ENCODE measurements at places on chromosomes 1 and 21.

DNA sequence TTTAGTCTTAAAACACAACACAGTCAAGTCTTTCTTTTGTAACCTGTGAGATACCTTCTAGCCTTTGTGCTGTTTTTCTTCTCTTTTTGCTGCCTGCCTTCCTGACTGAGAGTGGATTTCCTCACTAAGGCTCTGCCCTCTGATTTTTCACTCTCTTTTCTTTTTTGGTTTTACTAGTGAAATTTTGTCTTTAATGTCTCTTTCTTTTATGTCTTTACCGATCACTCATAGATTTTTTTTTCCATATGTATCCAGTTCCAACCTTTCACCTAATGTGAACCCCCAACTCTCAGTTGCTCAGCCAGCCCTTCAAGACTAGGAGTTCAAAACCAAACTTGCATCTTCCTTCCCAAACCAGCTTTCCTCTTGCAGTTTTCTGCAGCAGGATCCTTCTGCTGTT lies 6.5 kb downstream of the LGALS8 start:
- no peak for DNase-seq

DNA sequence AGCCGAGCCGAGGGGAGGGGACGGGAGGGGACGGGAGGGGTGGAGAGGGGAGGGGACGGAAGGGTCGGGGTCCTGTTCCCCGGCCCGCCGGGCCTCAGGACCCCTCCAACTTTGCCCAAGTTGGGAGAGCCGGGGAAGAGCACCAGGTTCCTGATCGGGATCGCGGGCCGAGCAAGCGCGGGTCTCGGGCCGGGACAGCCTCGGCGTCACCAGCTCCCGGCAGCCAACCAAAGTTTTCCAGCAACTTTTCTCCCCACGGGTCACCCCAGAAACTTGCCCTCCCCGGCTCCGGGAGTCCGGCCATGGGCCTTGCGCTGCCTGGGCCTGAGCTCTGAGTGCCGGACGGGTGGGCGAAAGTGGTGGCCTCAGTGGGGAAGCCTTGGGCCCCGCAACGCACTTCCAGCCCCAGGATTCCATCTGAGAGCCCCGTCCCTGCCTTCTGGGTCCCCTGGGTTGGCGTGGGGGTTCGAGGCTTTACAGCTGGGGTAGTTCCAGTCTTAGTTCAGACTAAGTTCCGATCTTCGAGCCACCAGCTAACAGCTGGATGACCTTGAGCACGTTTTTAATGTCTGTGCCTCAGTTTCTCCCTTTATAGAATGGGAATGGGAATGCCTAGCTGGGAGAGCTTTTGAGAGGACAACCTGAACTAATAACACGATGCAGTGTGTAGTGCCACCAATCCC lies 458 bp downstream of the ZC3H12A start:
- no peak for DNase-seq

- no peak for DNase-seq
Observed at GRCh38 chr1:17514776-17515175, 24.7 kb upstream of the ARHGEF10L start.

GRCh38 chr1:165481820-165482532 lies 37.0 kb upstream of the RXRG start:
- peak; percentile 92 for DNase-seq

GRCh38 chr1:17507915-17508314 lies 31.6 kb upstream of the ARHGEF10L start:
- no peak for DNase-seq

DNA sequence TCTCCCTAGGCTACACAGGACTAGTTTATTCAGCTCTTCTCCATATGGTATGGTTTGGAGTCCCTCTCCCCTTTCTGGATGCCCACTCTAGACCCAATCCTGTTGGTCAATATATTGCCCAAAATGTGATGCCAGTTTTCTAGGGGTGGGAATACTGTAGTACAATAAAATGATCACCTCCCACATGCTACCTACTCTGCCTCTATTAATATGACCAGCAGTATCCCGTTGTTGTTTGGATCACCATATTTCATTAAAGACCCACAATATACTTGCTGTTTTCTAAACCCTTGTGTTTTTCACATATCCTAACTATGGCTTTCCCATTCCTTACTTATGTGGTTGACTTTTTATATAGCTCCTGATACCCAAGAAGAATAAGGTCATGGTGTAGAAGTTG lies 95.9 kb upstream of the IGSF21 start:
- no peak for DNase-seq

- DNase-seq: no peak
Observed at GRCh38 chr1:101216623-101217022, 20.2 kb upstream of the S1PR1 start.

DNA sequence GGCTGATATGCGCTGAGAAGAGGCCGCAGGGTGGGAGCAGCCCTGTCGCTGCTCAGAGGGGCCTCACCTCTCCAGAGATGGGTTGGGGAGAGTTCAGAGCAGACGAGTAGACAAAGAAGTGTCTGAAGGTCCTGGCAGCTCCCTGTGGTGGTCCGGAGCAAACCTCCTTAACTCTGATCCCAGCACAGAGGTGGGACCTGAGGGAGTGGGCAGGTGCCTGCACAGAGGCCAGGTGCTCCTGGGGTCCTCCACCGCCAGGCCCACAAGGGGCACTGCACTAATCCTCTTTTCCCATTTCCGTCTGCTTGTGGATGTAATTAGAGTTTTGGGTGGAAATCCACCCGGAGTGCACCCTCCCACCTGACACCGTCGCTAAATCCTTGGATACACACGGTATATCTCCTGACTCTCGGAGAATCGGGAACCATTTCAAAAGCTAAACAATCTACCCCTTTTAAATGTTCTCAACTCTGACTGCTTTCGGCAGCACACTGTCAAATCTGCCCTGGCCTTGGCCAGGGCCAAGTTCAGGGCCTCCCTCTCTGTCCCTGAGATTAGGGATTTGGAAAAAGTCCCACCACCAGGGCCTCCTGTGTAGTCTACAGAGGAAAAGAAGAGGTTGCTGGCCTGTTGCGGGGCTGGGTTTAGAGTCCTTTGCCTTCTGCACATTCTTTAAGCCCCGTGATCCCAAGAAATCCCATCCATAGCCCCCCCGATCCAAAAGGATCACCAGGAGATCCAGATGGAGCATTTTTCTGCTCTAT lies 22.4 kb downstream of the CASZ1 start:
- no peak for DNase-seq

- DNase-seq: peak; percentile 28
Observed at GRCh38 chr1:199287647-199288046, 648.8 kb downstream of the PTPRC start.

- no peak for DNase-seq
Observed at GRCh38 chr1:26119892-26120608, 8.4 kb downstream of the PDIK1L start.

- DNase-seq: no peak
Observed at GRCh38 chr1:178066908-178067614, 26.8 kb upstream of the RASAL2 start.

- no peak for DNase-seq
Observed at GRCh38 chr21:26583769-26584168, 10.7 kb upstream of the CYYR1 start.

- DNase-seq: no peak
Observed at GRCh38 chr1:12063141-12064072, at the start of gene TNFRSF8. TNFRSF8 (plus strand) TSS chr1:12063303; CDS start chr1:12063599, 296 bp downstream.

DNA sequence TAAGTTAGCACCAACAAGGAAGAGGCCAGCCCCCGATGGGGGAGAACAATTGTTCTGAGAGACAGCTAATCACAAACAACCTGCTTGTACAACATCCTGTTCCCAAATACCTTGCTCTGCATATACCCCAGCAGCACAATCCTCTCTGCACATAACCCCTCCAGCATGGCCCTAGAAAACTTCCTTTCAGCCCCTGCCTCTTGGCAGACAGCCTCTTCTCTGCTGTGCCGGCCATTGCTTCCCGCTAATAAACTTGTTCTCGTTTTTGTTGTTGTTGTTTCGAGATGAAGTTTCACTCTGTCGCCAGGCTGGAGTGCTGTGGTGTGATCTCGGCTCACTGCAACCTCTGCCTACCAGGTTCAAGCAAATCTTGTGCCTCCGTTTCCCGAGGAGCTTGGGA lies 392.7 kb downstream of the SMYD3 start:
- DNase-seq: no peak

- no peak for DNase-seq
Observed at GRCh38 chr1:114901814-114902213, 47.2 kb downstream of the SYCP1 start.

DNA sequence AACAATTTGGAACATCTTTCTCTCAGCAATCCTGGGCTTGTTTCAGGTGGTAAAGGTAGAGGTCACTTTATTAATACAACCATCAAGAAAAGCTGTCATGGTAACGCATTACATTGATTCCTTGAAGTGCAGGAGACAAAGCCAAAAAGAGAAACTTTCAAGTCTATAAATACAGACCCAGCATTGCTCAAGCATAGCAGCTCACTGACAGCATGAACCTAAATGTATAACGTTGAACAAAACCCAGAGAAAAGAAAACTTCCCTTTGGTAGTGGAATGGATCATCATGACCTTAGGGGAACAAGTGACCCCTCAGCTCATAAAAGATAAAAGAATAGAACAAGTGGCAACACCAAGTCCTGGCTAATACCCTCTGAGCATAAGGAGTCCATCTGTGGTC lies 332.2 kb downstream of the NTNG1 start:
- DNase-seq: no peak
